ENCODE measurements at places on chromosomes 7 and 10. TPM values are rescaled to one million over a fixed set of nuclear protein-coding genes. Genes with fewer than 3 reads are reported as not detected.

The OR9A2 gene
- total RNA-seq, result not detected

The LUC7L2 gene
- total RNA-seq, result 61.2 TPM

The HTR7 gene
- 23.6 TPM for total RNA-seq

The PDE6C gene
- not detected for total RNA-seq

The AVPI1 gene
- total RNA-seq, result 26.8 TPM

The CCSER2 gene
- total RNA-seq, result 8.2 TPM

The FRMPD2 gene
- 0.02 TPM for total RNA-seq

The OR6B1 gene
- total RNA-seq, result not detected

The PTPN20 gene
- total RNA-seq, result not detected

The KIN gene
- total RNA-seq, result 6.1 TPM

The LAMTOR4 gene
- 229 TPM for total RNA-seq

The MBL2 gene
- total RNA-seq, result not detected

The DBNL gene
- 183 TPM for total RNA-seq

All from H4 (cell line).